ENCODE measurements at places on chromosomes 7 and 10. TPM values are rescaled to one million over a fixed set of nuclear protein-coding genes. Genes with fewer than 3 reads are reported as not detected.

SSC4D gene
- polyA plus RNA-seq: 0.62 TPM

COL13A1 gene
- polyA plus RNA-seq: not detected

NPY gene
- polyA plus RNA-seq: not detected

LRMDA gene
- not detected for polyA plus RNA-seq

C10orf90 gene
- not detected for polyA plus RNA-seq

OIT3 gene
- polyA plus RNA-seq: not detected

LGI1 gene
- not detected for polyA plus RNA-seq

FAM237B gene
- polyA plus RNA-seq: not detected

FAM13C gene
- polyA plus RNA-seq: not detected

PDE6C gene
- not detected for polyA plus RNA-seq

OR2A5 gene
- polyA plus RNA-seq: 0.05 TPM

ASIC3 gene
- polyA plus RNA-seq: not detected

NRCAM gene
- 13.7 TPM for polyA plus RNA-seq

LIPM gene
- not detected for polyA plus RNA-seq

CHST3 gene
- not detected for polyA plus RNA-seq

CDH23 gene
- 3.8 TPM for polyA plus RNA-seq

POM121L12 gene
- polyA plus RNA-seq: not detected

HOXA6 gene
- not detected for polyA plus RNA-seq

UPK3BL1 gene
- polyA plus RNA-seq: 32.6 TPM

JAZF1 gene
- 8.6 TPM for polyA plus RNA-seq

PCDH15 gene
- not detected for polyA plus RNA-seq

GATAD1 gene
- 8.2 TPM for polyA plus RNA-seq

HECW1 gene
- polyA plus RNA-seq: not detected

ANKRD2 gene
- not detected for polyA plus RNA-seq

AKR1C1 gene
- polyA plus RNA-seq: not detected

PDZD8 gene
- 7.4 TPM for polyA plus RNA-seq

TRIM50 gene
- polyA plus RNA-seq: not detected

LRRC27 gene
- 2.4 TPM for polyA plus RNA-seq

RUFY2 gene
- 5.0 TPM for polyA plus RNA-seq

OR2AE1 gene
- not detected for polyA plus RNA-seq

FGL2 gene
- 0.55 TPM for polyA plus RNA-seq

STYXL1 gene
- 55.7 TPM for polyA plus RNA-seq

POLR3A gene
- polyA plus RNA-seq: 7.3 TPM

LIPN gene
- polyA plus RNA-seq: not detected

KCP gene
- not detected for polyA plus RNA-seq

CNPY1 gene
- polyA plus RNA-seq: not detected

DPY19L1 gene
- 3.1 TPM for polyA plus RNA-seq

GPR26 gene
- polyA plus RNA-seq: not detected

EPHB6 gene
- polyA plus RNA-seq: 10.2 TPM

WASHC2C gene
- polyA plus RNA-seq: 17.7 TPM

CPEB3 gene
- polyA plus RNA-seq: 0.92 TPM

TMEM270 gene
- polyA plus RNA-seq: not detected

LIPJ gene
- not detected for polyA plus RNA-seq

CUL1 gene
- polyA plus RNA-seq: 39.2 TPM

ZNF804B gene
- not detected for polyA plus RNA-seq

EGFR gene
- not detected for polyA plus RNA-seq

ADIRF gene
- not detected for polyA plus RNA-seq

Data from naive thymus-derived CD8-positive, alpha-beta T cell (primary cell).